Skeletal muscle cell (primary cell): ENCODE measurements at places on chromosomes 11 and 22.

DNA sequence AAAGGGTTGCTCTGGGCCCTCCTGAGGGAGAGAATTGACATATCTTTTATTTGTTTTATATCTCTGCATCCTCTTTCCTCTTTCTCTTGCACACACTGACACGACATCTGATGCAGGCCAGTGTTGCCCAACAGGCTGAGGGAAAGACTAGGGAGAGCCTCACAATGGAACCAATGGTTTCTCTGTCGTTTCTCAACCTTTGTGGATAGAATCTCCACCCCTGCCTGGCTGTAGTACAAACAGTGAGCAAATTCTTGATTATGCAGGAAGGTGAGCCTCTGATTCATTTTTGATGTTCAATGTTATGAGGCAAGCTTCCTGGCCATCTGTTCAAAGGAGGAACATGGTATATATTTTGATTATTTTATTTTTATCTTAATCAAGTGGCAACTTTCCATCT is 49.8 kb upstream of the PLET1 start:
- DNase-seq = peak; percentile 41

GRCh38 chr11:12810568-12810894 is 136.3 kb downstream of the TEAD1 start:
- DNase-seq = no peak

GRCh38 chr22:46726986-46727317 is 11.1 kb downstream of the CERK start:
- DNase-seq = no peak

DNA sequence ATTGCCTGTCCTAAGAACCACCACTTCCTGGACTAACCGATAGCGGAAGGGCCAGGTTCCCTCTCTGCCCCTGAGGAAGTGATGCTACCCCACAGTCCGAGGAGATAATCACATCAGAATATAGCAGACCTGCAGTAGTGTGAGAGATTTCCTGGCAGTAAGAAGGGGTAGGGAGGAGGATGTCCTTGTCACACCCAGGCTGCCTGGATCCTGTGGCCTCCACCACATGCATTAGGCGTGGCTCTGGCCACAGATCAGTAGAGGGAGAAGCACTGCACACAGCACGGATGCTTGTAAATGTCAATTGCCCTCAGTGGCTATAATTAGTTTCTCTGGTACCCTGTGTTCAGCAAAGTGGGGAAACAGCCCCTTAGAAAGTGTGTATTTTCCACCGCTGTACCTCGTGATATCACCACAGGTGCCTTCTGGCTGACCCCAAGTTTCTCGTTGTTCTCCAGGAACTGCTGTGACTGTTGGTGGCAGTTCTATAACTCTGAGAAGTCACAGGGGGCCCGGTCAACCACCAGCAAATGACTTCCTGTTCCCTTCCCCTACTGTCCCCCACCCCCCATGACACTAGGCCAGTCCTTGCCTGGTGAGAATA is 61.8 kb downstream of the UBASH3B start:
- no peak for DNase-seq

GRCh38 chr11:116776522-116776984 is 3.8 kb upstream of the BUD13 start:
- DNase-seq = no peak

DNA sequence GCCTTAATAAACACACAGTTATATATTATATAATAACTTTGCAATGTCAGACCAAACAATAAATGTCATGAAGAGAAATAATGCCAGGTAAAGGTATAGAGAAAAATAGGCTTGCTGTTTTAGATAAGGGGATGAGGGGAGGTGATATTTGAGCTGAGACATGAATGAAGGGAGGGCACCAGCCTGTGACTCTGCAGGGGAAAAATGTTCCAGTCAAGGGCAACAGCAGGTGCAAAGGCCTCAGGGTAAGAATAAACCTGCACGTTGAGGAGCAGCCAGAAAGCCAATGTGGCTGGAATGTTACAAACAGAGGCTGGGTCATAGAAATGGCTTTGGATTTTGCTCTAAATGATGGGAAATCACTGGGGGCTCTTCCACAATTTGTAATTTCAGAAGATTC is 519.6 kb downstream of the SOX6 start:
- no peak for DNase-seq

DNA sequence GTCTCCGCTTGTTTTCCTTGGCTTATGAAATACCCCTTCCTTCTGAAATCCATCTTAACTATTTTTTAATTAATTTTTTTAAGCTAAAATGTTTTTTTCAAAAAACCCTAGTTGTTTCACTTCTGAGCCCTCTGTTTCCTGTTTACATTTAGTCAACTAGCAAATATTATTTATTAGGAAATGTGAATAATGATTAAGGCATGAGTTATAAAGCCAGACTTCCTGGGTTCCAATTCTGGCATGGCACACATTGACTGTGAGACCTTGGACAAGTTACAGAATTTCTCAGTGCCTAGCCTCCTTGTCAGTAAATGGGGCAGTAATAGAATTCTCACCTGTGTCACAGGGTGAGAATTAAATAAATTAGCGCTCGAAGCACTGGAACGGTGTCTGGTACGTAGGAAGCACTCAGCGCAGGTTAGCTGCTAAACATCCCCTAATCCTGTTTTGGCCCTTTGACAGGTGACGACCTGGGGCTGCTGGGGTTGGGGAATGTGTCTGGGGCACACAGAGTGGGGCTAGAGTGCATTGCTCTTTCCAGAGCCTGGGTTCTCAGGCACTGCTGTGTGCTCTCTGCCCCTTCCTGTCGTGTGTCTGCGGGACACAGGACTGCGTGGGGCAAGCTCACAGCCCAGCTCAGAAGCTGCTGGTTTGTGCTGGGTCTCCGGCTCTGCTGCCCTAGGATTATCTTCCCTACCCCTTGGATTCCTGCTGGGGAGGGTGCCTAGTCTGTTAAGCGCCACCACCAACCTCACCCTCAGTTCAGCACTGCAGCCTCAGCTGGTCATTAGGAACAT is 13.1 kb downstream of the PANX1 start:
- DNase-seq = no peak

GRCh38 chr22:36055376-36056295 is 27.0 kb upstream of the RBFOX2 start:
- DNase-seq = no peak

GRCh38 chr11:29634244-29634643 is 382.6 kb downstream of the KCNA4 start:
- DNase-seq = no peak

GRCh38 chr11:28777126-28777525 is 668.9 kb downstream of the METTL15 start:
- no peak for DNase-seq
